Tibial nerve (tissue), 4 donors: ENCODE measurements at places on chromosomes 1 and 21.
A peak's percentile ranks its signal among the peaks of the same experiment; 100 is the strongest.

DNA sequence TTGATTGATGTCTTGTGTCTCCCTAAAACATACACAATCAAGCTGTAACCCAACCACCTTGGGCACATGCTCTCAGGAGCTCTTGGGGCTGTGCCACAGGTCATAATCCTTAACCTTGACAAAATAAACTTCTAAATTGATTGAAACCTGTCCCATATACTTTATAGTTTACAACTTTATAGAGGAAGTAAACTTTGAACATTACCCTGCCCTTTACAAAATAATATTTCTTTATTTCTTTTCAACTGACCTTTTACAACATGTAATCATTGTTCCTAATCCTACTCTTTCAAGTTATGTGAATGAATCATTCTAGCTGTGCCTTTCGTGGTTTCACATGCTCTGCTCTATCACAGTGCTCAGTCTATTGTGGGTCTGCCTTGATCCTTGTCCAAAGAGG, 118.3 kb upstream of the ATP1A1 start:
- DNase-seq, result no peak

DNA sequence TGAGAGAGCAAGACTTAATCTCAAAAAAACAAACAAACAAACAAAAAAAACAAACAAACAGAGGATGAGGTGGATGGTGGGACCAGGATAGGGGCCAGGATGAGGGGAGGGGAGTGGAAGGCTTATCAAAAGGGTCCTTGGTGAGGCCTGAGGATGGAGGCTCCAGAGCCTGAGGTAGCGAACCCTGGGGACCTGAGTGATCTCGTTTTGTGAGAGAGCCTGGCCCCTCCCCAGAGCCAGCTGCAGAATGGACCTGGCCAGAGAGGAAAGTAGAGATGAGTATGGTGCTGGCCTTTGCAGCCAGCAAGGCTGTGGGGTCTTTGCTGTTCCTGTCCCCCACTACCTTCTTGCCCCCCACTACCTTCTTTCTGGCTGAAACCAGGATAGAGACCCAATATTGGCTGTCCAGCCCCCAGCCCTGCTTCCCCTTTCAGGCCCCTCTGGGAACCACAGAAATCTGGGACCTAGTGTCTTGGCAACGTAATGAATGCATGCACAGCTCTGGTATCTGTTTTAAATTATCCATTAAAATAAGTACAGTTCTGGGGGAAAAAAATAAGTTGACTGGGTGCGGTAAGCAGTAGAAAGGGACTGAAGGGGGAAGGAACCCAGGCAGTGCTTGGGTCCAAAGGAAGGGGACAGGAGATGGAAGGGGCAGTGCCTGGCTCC, 1.1 kb upstream of the LMNA start:
- no peak for DNase-seq

DNA sequence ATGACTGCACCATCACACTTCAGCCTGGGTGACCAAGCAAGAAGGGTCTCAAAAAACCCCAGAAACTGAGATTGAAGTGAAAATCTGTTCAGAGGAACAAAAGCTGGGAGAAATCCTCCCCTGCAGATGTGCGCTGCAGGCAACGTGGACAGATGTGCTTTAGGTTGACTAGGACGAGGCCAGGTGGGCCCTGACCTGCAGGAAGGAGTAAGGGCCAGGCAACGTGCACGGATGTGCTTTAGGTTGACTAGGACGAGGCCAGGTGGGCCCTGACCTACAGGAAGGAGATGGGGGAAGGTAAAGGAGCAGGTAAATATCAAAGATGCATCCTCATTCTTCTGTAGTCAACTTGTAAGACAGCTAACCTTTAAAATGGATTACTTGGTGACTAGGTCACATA, 2.5 kb upstream of the KRTAP12-1 start:
- no peak for DNase-seq

- peak; percentile 7 for DNase-seq
Measured at GRCh38 chr1:228058172-228058948, 24.1 kb upstream of the ARF1 start.

DNA sequence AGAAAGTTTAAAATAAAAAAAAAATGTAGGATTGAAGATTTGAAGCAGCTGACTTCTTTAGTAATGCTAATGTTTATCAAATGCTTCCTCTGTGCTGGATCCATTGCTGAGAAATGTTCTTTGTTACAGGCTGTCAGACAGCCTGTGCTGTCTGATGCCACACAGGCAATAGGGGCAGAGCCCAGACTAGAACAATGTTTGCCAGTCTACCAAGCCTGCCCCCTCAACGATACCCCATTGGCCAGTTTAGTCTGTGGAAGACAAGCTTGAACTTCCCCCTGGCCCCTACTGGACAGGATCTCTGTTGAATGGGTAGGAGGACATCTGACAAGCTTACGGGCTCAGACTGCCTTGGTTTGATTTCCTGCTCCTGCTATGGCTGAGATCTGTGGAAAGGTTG, 79.4 kb downstream of the PAPPA2 start:
- DNase-seq, result no peak

GRCh38 chr1:55789466-55789865, 574.3 kb upstream of the USP24 start:
- DNase-seq, result no peak

- no peak for DNase-seq
Measured at GRCh38 chr1:37930246-37931101, 16.4 kb downstream of the INPP5B start.

GRCh38 chr1:155207806-155208540, at the start of gene THBS3:
Gene THBS3 (minus strand): TSS chr1:155207897. CDS start chr1:155207876, 21 bp downstream.
- DNase-seq, result no peak

DNA sequence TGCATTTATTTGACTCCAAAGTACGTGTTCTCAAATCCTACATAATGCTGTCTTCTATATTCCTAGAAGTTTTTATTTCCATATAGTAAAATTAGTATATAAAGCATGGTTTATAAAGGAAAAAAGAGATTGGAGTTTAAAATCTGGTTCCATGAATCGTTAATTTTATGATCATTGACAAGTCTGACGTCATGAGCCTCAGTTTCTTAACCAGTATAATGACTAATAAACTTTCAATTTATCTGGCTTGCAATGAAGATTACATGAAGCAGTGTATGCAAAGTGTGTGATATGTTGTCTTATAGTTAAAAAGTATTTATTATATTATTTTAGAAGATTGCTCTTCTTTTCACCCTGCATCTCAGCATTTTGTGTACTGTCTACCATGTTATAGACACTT, 421.4 kb upstream of the LRRC7 start:
- DNase-seq, result no peak

DNA sequence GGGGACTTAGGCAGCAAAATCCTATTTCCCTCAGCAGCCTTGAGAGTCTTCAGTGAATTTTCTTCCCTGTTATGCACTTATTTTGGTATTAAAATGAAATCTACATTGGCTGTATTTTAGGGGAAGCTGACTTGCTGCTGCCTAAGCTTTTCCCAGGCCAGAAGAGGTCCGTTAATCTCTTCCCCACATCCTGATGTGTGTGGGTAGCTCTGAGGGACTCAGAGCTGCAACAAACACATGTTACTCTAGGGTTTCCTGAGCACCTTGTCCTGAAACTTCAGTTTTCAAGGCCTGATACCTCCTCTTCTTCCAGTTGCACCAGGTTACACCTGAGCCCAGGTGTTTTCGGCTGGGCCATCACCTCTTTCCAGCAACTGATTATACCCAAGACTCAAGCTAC, 51.5 kb downstream of the SYT6 start:
- no peak for DNase-seq

DNA sequence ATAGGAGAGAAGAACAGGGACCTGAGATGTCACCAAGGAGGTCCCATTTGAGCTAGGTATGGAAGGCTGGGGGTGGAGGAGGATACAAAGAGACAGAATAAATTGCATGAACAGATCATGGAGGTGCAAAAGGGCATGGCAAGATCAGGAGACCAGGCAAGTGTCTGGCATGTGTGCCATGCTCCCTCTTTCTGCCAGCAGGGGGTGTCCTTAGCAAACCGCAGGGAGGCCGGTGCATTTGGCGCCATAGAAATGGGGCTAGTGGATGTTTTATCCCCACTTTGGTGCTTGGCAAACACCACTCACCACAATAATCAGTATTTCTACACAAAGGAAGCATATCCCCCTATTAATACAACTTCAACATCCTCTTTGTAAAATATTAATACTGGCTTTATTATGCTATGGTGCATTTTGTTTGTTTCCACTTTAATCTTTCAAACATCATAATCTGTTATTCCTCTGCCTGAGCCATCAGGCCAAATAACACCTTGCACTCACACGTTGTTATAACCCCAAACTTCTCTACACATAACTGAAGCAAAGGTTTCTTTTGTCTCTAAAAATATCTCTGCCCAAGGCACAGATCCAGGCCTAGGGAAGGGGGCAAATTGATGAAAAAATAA, 25.9 kb downstream of the S100A6 start:
- DNase-seq, result peak; percentile 38

- DNase-seq, result no peak
Measured at GRCh38 chr1:167909691-167910180, 4.2 kb downstream of the ADCY10 start.

DNA sequence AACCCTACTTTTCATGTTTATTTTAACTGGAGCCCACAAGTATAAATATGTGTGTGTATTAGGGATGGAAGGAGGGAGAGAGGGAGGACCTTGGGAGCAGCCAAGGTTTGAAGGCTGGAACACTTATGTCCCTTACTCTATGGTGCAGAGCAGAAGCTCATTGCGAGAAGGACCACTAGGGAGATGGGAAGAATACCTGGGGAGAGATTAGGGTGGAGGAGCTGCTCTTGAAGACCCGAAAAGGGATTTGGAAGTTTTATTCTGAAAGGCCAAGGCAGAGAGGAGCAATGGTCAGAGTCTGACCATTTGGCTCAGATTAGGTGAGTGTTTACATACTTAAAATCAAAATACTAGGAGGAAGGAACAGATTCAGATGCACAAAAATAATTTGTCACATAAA, 8.1 kb downstream of the CD2 start:
- no peak for DNase-seq

- DNase-seq, result no peak
Measured at GRCh38 chr1:74530892-74531291, 18.5 kb upstream of the LRRC53 start.

DNA sequence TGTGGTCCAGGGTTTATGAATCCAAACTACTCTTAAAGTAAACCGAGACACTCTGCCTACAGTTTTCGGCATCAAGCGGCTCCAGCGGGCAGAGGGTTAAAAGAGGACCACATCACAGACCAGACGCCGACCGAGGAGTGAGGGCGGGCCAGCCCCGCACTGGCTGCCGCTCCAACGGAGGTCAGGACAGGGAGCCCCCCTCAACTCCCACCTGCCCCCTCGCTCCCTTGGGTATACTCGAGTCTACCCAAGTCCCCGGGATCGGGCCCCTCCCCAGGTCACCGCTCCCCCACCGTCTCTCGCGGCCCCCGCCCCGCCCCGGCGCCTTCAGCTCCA, 312 bp downstream of the ARNT start:
- DNase-seq, result peak; percentile 47

- DNase-seq, result no peak
Measured at GRCh38 chr1:223219318-223219635, 76.2 kb upstream of the TLR5 start.

DNA sequence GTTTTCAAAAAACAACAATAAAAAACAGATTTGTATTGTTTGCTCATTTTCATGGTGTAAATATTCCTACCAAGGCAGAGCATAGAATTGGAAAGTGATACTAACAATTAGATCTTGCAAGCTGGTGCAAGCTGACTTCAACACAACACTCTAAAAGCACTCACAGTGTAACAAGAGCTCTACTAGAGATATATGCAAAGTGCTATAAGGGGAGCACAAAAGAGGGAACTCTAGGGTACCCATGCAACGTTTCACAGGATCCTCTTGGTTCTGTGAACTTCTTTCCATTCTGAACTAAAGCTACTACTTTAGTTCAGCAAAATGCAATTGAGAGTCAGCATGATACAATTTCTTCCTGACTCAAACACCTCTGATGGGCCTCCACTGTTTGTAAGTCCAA, 78.3 kb downstream of the ATP1B1 start:
- no peak for DNase-seq

DNA sequence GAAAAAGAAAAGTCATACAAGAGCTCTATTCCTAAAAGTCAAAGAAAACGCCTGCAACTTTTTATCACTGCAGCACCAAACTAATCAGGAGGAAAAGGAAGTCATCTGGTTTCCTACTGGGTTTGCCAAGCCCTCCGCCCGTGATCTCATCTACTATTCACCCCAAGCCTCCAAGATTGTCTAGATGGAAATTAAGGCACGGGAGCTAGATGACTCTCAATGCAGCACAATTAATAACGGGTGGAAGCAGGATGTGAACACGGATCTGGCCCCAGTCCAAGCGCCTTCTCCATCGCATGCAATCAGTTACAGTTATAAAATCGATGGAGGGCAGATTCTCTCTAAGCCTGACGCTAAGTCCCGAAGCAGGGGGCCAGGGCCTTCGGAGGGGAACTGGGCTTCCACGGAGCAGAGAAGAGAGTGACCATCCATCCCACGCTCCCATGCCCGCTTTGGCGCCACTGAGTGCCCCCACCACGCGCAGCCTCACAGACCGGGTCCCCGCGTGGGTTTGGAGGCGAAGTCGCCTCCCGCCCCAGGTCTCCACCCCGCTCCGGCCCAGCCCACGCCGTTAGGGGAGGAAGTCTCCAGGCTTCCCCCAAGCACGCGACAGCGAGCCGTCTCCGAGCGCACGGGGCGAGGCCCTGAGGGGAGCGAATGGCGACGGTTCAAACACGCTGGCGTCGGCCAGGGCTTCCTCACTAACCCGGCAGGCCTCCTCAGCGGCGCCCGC, 1.8 kb downstream of the HSF2BP start:
- no peak for DNase-seq

DNA sequence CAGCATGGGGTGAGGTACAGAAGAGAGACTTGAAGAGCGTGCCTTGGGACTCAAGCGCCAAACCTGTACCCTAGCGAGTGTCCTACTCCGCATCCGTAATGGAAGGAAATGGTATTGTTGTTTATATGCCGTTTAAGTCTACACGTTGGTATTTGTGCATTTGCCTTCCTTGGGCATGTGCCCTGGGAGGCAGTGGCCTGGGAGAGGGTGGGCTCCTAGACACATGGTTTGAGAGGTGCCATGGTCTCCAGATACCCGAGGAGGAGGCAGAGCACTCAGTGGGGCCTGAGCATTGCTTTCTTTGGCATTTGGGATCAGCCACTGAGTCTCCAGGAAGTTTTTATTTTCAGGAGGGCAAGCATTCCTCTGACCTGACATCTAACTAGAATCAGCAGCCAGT, 6.5 kb downstream of the ZNF672 start:
- no peak for DNase-seq

DNA sequence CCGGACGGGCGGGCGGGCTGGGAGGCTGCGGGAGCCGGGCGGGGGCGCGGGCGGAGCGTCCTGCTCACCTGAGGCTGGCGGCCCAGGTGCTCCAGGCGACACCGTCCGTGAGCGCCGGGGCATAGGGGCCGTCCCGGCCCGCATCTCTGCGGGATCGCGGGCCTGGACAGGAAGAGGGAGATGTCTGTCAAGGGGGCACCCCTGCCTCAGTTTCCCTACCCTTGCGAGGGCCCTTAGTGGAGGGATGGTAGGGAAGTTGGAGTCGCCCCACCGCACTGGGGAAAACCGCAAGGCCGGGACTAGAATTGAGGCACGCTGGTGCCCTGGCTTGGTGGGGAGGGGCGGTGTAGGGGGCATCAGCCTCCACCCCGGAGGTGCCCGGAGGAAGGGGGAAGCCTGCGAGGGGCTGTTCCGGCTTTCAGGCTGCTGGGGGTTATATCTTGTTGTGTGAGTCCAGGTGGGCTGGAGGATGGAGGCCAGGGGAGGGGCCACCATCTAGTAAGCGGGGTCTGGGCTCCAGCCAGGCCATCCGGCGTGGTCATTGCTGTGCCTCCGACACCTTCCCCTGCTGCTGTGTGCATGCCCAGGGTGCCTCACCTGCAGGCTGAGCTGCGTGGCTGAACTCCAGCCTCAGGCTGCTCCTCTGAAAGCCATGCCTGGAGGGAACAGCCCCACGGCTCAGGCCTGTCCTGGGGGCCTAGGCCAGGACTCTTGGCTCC, 580 bp downstream of the VWA1 start:
- DNase-seq, result no peak

- DNase-seq, result no peak
Measured at GRCh38 chr1:159829822-159830465, 3.3 kb downstream of the SLAMF8 start.
